COLO829 (cell line): ENCODE measurements at places on chromosomes 1 and 21.
A peak's percentile ranks its signal among the peaks of the same experiment; 100 is the strongest.

DNA sequence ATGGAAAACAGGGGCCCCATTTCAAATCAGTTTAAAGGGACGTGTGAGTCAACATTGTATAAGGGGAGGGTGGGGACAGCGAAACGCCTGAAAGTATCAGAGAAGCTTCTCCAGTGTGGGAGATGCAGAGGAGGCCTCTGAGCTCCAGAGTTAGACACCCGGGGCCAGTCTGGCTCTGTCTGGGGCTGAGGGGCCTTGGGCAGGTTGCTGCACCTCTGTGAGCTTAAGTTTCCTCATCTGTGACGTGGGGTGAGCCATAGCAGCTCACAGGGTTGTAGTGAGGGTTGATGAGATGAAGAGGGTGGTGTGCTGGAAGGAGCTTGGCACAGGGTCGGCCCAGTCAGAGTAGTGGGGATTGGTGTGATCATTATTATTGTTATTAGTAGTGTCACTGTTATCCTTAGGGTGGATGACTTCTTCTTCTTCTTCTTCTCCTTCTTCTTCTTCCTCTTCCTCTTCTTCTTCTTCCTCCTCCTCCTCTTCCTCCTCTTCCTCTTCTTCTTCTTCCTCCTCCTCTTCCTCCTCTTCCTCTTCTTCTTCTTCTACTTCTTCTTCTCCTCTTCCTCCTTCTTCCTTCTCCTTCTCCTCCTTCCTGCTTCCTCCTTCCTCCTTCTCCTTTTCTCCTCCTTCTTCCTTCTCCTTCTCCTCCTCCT lies 282.0 kb downstream of the PTPRU start:
- no peak for DNase-seq

DNA sequence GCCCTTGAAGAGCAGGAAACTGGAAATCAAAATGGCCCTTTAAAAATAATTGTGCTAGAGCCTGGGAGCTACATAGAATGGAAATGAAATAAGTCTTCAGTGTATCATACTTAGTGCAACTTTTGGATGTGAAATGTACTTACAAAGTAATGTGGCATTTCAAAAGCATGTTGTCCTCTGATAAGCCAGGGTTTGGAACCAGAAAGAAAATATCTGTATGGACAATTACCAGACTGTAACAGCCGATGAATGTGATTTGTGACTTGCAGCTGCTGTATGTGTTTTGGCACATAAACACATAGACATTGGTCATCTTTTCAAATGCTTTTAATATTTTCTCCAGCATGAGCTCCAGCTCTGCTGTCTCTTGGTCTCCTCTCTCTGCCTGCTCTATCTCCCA lies 546.4 kb downstream of the OMA1 start:
- DNase-seq, result no peak

GRCh38 chr1:38670544-38671122 lies 188.9 kb downstream of the RRAGC start:
- no peak for DNase-seq

GRCh38 chr1:207956986-207957385 lies 46.1 kb upstream of the CD34 start:
- DNase-seq, result no peak

DNA sequence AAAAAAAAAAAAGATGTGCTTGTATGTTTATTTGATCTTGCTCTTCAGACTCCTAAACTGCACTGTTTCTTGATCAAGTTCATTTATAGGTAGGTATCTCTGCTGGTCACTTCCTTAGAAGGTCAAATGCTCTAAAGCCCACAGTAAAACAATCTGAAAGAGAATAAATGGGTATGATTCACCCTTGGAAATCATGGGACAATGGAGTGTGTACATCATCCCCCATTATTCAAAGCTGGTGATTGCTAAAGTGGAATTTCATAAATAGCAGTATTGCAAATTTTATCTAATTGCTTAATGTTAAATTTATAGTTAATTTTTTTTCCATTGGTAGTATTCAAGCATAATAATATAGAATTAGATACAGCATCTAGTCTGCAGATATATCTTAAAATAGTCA lies 53.4 kb downstream of the MIER1 start:
- no peak for DNase-seq

GRCh38 chr1:107444302-107444701 lies 303.5 kb downstream of the NTNG1 start:
- no peak for DNase-seq

GRCh38 chr1:53135735-53136114 lies 6.7 kb downstream of the SLC1A7 start:
- DNase-seq, result no peak

DNA sequence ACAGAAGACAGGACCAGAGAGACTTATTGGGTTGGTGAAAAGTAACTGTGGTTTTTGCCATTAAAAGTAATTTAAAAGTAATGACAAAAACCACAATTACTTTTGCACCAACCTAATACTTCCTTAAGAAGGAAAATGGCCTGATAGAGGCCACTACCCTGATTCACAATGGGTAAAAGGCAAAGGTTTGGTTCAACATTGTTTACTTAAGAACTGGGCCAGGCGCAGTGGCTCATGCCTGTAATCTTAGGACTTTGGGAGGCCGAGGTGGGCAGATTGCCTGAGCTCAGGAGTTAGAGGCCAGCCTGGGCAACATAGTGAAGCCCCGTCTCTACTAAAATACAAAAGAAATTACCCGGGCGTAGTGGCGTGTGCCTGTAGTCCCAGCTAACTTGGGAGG lies 48.2 kb upstream of the RCOR3 start:
- DNase-seq, result no peak

- no peak for DNase-seq
Observed at GRCh38 chr1:42133809-42134526, 19.2 kb upstream of the GUCA2B start.

- peak; percentile 37 for DNase-seq
Observed at GRCh38 chr1:84146411-84147032, 2.5 kb downstream of the PRKACB start.

GRCh38 chr1:18058981-18059605 lies 48.5 kb upstream of the IGSF21 start:
- no peak for DNase-seq

DNA sequence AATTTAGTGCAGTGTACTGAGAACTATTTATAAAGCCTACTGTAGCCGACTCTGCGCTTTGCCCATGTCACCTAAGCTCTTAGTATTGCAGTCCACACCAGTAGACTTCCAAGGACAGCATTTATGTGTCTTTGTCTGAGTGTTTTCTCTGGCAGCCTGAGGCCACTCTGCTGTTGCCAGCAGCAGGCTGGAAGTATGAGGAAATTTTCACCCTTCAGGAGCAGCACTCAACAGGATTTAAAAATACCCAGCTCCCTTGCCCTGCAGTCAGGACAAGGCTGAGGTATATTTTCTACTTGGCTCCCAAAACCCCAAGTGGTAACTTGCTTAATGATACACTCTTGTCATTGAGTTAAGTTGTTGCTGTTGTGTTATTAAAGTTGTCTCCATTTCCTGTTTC lies 230.1 kb downstream of the SRGAP2C start:
- DNase-seq, result no peak

- DNase-seq, result no peak
Observed at GRCh38 chr1:195656780-195657179, 951.5 kb downstream of the KCNT2 start.

DNA sequence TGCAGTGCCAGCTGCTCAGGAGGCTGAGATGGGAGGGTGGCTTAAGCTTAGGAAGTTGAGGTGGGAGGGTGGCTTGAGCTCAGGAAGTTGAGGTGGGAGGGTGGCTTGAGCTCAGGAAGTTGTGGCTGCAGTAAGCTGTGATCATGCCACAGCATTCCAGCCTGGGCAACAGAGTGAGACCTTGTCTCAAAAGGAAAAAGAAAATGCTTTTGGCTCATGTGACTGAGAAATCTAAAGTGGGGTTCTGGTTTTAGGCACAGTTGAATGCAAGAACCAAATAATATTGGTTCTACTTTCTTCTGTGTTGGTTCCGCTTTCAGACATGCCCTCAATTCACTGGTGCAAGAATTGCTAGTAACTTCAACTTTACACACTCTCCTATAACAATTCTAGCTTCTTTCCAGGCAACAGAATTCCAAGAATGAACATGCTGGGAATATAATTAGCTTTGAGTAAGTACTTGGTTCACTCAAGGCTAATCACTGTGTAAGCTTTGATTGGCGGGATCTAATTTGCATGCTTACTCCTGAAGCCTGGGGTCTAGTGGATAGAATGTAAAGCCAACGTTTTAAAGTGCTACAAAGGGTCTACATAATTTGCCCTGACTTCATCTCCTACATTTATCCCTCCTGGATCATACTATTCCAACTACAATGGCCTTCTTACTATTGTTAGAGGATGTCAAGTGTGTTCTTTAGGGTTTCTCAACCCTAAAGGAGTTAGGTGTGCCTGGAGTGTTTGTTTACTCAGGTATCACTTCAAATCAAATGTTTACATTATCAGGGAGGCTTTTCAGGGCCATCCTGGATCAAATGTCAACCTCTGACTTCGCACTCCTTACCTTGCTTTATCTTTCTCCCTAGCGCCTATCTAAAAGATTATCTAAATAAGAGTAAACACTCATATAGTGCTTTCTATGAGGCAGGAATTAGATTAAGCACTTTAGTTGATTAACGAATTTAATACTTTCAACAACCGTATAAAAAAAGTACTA lies 115.1 kb downstream of the SLC16A1 start:
- no peak for DNase-seq

DNA sequence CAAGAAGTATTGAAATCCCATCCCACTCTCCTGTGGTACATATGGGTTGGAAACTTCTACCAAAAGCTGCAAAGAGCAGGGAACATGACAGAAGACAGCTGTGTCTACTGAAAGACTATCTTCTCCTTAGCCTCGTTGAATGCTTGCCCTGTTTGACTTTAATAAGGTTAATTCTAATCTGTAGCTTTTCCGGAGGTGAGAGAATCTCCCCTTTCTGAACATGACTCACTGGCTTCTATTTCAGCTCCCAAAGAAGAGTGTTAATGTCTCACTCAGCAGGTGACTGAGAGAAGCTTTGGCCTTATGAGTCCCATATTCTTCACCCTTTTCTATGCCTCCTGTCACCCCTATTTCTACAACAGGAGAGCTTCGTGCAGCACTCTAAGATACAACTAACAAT lies 88.3 kb downstream of the HHIPL2 start:
- DNase-seq, result no peak

GRCh38 chr1:228161362-228161761 lies 4.2 kb upstream of the IBA57 start:
- no peak for DNase-seq

GRCh38 chr1:14365301-14365988 lies 233.0 kb upstream of the KAZN start:
- no peak for DNase-seq

- no peak for DNase-seq
Observed at GRCh38 chr1:175566247-175566646, 177.1 kb downstream of the TNR start.

DNA sequence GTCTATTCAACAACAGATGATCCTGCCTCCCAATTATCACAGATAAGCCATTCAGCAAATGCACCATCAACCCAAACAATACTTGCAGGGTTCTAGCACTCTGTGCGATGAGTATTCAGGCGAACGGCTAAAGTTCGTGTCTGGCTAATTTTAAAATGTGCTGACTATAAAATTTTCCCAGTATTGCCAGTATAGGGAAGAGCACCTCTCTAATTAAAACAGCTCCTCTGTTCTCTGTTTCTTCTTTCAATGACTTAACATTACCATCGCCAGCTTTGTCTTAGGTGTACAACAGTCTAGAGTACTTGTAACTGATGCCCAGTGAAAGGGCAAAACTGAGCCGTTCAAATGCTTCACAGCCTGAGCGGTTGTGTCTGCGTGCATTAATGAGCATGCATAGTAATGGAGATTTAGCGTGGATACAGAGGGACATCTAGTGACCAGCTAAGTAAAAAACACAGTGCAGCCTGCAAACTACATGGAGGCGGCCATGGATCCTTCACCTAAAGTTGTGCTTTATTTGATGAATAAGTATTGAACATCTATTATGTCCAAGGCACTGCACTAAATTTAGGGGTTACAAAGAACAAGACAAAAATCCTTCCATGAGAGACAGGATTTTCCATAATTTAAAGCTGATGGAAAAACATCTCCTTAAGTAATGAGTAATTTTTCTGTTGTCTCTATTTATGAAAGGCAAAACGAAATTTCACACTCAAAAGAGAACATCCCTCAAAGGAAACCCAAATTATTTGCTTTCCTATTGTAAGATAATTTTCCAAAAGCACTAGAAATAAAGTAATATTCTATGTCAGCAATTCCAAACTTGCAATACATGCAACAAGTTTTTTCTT lies 120.0 kb downstream of the SETD4 start:
- peak; percentile 69 for DNase-seq

GRCh38 chr1:115838431-115839028 lies 2.4 kb downstream of the NHLH2 start:
- DNase-seq, result no peak

- DNase-seq, result no peak
Observed at GRCh38 chr1:22814176-22815042, 103.8 kb downstream of the EPHB2 start.

- no peak for DNase-seq
Observed at GRCh38 chr1:197677752-197678295, 97.5 kb downstream of the DENND1B start.
